NCI-H1048 (cell line): ENCODE measurements at places on chromosomes 1 and 21.

GRCh38 chr1:3570066-3570986 is 41.0 kb downstream of the MEGF6 start:
- DNase-seq, result no peak

GRCh38 chr1:26482921-26483320 is 10.7 kb downstream of the HMGN2 start:
- DNase-seq, result no peak

- no peak for DNase-seq
These were observed 11.3 kb downstream of the OLFML3 start for GRCh38 chr1:113990530-113990929.

DNA sequence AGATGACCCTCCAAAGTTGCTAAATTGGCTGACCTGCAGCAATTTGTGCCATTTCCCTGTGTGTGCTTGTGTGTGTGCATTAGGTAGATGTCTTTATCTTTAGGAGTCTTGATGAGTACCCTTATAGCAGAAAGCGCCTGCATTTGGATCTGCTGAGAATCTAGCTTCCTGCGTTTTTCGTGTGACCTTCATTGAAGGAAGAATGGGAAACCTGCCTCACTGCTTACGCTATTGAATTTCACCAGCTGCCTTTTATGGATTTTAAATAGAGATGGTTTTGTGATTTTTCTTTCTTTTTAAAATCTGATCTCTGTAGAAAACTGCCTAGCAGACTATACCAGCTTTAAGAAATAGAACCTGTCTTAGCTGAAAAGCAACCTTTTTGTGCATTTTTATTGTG is 124.5 kb downstream of the CACHD1 start:
- DNase-seq, result no peak

GRCh38 chr1:16441282-16441665 is 750 bp downstream of the NECAP2 start:
- DNase-seq, result no peak

DNA sequence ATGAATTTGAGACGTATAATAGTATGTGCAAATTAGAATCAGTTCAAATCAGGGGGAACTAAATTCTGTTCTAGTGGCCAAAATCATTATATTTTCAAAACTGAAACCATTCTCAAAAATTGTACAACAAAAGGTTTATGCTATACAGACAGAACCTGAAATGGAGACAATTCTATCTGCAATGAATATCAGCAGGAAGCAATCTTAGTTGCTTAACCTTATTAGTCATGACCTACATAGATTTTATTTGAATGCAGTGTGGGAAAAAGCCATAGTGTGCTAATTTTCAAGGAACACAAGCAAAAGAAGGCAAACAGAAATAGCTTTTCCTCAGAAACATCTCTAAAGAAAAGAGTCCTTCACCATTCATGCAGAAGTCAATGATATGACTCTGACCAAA is 6.5 kb downstream of the AK5 start:
- DNase-seq, result no peak

DNA sequence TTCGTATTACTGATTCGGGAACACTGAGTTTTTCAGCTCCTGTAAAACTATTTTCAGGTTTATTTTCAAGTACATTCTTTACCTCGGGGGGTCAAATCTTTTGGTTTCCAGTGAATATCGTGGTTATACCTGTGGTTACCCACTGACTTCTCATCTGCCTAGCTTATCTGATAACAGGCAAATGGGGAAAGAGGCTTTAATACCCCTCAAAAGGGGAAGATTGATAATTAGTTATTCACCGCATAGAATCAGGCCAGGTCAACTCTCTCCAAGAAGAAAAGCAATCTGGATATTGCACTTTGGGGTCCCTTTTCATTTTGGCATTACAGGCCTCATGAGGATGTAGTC is 23.0 kb downstream of the RUNX1 start:
- DNase-seq, result no peak

DNA sequence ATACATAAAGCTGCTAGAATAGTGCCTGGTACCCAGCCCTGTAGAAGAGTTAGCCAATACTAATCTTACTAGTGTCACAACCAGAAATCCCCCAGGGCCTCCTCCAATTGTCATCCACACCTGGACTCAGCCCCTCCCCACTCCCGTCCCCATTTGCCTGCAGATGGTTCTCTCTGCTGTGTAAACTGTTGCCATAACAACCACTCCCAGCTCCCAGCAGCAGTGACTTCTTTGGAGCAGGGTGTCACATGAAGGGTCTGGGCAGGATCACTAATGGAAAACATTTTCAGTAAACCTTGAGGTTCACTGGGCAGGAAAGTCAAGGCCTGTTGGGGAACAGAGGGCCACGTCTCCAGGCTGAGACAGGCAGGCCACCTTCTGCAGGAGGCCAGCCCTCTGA is 126.0 kb upstream of the IPO9 start:
- no peak for DNase-seq

- DNase-seq, result no peak
These were observed 32.1 kb upstream of the HIVEP3 start for GRCh38 chr1:41950820-41951219.

GRCh38 chr1:40954626-40955025 is 24.9 kb upstream of the CTPS1 start:
- DNase-seq, result no peak

- no peak for DNase-seq
These were observed 91.8 kb downstream of the FOXD2 start for GRCh38 chr1:47529520-47530098.

GRCh38 chr21:45303751-45304475 is 16.2 kb upstream of the POFUT2 start:
- no peak for DNase-seq

DNA sequence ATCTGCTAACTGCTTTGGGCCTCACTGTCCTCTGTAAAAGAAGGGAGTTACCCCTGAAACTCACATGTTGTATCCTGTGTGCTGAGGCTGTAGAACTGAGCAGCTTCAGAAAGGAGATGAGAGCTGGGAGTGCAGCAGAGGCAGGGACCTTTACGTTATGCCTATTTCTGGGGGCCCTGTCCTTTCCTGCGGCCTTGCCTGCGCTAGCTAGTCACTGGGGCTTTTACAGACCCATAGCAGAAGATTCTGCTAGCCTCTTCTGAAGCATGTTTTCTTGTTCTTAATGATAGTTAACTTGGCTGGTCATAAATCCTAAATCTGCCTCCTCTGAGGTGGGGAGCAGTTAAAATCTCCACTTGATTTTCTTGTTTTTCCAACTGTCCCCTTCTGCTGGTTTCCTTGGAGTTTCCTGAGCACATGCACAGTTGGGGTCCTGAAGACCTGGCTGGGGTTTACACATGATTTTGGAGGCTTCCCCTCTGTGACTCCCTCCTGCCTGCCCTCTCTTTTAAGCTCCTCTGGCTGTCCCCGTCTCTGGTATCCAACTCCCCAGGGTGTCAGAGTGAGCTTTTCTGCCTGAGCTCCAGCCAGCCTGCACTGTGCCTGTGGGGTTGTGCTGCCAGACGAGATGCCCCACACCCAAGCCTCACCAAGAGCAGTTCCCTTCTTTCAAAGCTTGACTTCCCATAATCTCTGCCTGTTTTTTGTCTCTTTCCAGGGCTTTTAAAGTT is 76.6 kb downstream of the NOS1AP start:
- no peak for DNase-seq

DNA sequence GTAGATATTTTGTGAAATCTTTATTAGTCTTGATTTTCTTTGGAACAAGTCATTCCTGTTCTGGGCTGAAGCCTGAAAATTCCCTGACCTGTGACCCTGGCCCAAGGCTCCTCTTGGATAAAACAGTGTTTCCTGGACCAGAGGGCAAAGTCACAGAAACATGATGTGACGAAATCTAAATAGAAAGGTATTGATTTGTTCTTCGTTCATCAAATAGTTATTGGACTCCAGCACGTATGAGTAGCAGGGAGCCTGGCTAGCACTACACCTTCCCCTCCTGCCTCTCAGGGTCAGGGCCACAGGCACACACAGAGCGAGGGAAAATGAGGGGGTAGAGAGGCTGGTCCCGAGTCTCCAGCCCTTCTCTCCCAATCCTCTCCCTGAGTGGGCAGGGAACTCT is 1.7 kb upstream of the CLDN14 start:
- DNase-seq, result no peak

DNA sequence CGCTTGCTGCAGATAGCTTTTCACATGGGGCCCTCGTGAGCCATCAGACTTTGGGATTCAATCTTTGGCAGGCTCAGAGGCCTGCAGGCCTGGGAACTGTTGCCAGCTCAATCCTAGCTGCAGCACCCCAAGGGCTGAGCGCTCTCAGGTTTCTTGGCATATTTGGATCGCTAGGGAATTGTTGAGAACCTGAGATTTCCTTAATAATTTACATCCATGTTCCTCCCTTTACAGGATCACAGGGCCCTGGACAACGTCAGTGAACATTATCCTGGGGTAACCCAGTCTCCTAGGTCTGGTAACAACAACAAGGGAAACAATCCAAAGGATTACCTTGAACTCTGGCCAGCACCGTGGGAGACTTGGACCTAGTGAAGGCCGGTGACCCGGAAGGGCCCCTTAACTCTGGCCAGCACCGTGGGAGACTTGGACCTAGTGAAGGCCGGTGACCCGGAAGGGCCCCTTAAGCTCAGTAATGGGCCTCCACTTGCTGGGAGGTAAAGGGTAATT is 49.3 kb upstream of the NEK2 start:
- DNase-seq, result no peak

DNA sequence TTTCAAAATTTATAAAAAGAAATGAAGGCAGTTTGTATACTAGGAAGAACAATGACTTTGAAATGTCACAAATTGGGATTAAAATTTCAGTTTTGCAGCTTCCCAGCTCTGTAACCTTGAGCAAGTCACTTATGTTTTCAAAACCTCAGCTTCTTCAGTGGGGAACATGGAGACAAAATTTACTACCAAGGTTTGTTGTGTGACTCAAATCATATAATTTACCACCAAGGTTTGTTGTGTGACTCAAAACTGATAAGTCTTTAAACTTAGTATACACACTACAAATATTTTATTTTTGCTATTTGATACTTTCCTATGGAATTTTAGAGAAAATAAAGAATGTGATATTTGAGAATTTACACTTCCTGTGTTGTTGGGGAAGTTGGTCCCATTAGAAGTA is 219.9 kb downstream of the KCTD3 start:
- DNase-seq, result no peak

DNA sequence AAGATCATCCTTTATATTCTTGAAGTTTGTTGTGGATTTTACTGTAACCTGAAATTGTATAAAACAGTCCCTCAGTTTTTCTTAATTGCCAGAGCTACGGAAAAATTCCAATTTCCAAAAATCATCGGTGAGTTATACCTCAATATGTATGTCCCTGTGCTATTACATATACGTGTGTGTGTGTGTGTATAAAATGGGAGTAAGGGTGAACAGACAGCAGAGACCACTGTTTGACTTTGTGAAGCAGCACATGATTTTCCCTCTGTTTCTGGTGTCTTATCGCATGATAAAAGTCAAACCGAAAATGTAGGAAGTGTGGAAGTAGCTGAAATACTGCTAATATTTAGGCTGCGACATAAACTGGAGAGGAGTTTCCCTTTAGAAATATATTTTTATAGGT is 1.2 kb downstream of the OR2T1 start:
- no peak for DNase-seq

DNA sequence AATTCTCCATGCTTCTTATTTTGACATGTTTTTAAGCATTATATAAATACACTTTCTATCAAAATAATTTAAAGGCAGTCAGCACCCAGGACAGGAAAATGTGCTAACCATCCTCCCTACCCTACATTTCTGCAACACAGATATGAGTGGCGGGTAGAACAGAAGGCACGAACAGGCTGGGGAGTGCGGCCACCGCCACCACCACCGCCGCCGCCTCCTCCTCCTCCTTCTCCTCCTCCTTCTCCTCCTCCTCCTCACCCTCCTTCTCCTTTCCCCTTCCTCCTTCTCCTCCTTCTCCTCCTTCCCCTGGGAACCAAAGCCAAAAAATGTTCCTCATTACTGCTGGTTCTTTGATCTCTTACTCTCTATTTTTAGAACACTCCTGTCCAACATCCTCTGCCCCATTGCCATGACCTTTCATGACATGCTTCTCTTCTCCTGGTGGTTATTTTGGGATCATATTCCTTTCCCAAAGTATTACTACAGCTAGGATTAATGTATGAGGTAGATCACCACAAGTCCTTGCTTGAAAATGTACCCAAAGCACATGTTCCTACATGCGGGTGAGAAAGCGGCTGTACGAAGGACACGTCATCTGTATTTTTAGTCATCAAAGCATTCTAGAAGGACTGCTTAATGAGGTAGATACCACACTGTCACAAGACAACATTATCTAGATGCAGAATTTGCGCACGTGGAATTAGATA is 24.5 kb upstream of the CCN1 start:
- DNase-seq, result no peak

GRCh38 chr1:67060811-67061218 is 6.9 kb upstream of the SLC35D1 start:
- DNase-seq, result no peak

GRCh38 chr1:244865028-244865371 is 657 bp upstream of the HNRNPU start:
- no peak for DNase-seq

- DNase-seq, result no peak
These were observed 46.0 kb upstream of the IL12RB2 start for GRCh38 chr1:67261680-67262079.

DNA sequence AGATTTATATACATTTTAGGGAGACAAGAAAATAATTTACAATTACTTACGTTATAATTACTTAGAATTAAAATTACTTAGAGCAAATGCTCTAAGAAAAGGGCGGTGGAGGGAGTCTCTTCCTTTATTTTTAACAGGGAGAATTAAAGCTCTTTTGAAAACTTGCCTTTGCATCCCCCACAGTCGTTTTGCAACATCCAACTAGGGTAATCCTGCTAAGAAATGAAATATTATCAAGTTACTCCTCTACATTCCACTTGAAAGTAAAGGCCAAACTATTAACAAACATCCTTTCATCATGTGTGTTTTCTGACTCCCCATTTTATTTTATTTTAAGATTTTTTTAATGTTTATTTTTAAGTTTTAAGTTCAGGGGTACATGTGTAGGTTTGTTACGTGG is 1358.5 kb downstream of the NCAM2 start:
- DNase-seq, result no peak

DNA sequence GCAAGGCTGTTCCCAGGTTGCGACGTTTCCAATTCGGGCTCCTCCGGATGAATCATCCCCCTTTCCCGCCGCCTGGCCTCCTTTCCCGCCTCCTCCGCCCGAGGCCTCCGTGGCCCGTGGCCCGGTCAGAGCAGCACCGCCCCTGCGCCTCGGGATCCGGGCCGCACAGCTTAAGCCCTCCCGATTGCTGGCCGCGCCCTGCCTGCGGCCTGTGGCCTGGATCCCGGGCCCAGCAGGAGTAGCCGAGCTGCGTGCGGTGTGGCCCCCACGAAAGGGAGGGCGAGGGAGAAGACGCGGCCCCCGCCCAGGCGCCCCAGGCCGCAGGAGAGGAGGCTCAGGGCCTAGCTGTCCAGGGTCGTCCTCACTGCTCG is 1.0 kb downstream of the TMEM200B start:
- DNase-seq, result no peak

GRCh38 chr1:24961334-24961733 is 31.3 kb upstream of the RUNX3 start:
- no peak for DNase-seq
